Stimulated activated CD8-positive, alpha-beta memory T cell treated with anti-CD3 and anti-CD28 coated beads, Interleukin-4, amount 100 ng/mL, for 1 hour (primary cell): ENCODE measurements at places on chromosomes 11 and 22.

- DNase-seq = no peak
Measured at GRCh38 chr22:21702700-21703683, 32.6 kb downstream of the YPEL1 start.

DNA sequence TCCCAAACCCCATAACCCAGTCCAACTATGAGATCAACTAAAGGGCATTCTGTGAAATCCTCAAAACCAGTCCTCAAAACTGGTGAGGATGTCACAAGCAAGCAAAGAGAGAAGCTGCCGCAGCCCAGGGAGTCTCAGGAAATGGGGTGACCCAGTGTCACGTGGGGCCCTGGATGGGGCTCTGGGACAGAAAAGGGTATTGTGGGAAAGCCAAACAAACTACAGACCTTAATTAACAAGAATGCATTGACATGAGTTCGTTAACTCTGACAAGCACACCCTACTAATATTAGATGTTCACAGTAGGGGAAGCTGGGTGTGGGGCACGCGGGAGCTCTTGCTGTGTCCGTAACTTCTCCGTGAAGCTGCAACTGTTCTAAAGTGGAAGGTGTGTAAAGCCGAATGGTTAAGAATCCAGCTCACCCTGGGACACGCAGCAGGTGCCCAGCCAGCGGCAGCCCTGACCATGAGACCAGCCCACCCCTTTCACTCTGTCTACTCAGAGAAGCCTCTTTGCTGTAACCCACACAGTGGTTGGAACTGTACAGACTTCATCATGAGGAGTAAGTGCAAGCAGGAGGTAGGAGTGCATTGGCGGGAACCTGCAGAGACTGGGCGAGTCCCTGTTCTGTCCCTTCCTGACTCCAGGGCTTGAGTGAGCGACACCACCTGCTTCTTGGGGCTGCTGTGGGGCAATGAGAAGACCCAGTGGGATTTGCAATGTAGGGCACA, 17.9 kb downstream of the LINC01488 start:
- DNase-seq = no peak

GRCh38 chr22:35912658-35913057, 116.0 kb downstream of the RBFOX2 start:
- no peak for DNase-seq

GRCh38 chr11:37352485-37352884, 754.4 kb upstream of the RAG2 start:
- DNase-seq = no peak

- no peak for DNase-seq
Measured at GRCh38 chr11:2770761-2771301, 71.0 kb upstream of the KCNQ1OT1 start.

DNA sequence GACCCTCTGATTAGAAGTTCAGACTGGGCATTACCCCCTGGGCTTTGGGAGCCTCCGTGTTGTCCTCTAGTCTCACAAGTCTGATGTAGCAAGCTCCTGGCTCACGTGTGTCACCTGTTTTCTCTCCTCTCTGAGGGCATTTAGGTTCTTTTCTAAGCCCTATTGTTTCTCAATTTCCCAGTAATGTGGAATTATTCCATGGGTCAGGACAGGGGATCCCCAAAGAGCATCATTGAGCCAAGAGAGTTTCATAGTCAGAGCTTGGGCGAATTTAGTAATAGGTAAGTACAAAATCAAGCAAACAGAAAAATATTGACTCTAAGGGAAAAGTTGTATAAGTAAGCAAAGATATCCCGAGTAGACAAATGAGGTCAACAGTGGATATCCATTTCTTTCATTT, 57.3 kb downstream of the PPP6R2 start:
- no peak for DNase-seq

DNA sequence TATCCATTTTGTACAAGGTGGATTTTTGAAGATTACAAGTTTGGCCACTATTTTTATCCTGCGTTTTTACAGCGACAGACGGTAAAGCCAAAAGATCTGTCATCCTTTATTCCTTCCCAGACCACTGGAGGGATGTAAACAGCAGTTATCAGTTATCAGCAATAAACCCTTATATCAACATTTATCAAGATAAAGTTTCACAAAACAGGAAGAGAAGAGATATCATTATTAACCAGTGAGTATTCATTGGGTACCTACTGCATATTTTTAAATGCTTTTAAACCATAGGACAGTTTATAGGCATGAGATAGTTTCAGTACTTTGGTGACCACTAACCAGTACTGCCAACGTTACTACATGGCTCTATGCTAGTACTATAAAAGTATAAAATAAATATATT, 5.9 kb upstream of the REXO2 start:
- DNase-seq = no peak

DNA sequence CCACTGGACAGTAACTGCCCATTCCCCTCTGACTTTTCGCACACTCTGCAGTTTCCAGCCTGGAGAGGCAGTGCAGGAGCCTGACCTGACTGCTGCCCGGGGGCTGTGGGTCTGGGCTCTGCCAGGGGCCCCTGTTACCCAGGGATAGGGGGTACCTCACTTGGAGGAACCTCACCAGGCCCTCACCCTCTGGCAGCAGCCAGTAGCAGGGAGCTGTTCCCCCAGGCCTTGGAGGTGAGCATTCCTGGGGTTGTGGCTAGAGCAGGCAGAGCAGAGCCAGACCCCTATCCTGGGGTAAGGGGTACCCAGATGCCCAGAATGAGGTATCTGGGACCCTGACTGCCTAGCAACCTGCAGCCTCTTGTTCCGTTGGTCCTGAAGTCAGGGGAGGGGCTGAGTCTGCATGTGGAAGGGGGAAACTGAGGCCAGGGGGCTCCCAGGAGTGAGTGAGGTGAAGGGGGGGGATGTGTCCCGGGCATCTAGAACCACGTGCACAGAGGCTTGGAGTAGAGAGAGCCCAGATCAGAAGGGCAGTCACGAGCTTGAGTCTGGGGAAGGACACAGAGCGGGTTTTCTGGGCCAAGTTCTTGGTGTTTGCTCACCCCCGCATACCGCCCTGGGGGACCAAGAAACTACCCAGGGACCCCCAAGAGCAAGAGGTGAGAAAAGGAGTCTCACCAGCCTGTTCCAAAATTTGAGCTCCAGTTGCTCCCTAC, 43.9 kb upstream of the ACCSL start:
- no peak for DNase-seq

DNA sequence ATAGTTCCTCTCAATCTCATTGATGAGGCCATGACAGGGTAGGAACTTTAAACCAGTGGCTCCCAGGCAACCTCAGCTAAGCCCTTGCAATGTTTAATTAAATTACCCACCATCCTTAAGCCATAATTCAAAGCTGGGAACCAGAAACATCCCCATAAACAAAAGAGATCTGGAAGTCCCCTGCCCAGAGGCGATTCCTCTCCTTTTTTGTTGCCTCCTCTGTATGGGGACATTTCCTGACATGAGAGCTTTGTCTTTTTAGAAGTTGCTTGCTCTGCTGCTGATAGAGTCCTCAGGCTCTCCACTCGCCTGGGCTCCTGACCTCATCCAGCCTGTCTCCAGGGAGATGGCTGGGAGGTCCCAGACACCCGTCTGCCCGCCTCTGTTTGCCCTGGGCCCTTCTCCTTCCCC, 3.2 kb downstream of the DTX4 start:
- DNase-seq = no peak

DNA sequence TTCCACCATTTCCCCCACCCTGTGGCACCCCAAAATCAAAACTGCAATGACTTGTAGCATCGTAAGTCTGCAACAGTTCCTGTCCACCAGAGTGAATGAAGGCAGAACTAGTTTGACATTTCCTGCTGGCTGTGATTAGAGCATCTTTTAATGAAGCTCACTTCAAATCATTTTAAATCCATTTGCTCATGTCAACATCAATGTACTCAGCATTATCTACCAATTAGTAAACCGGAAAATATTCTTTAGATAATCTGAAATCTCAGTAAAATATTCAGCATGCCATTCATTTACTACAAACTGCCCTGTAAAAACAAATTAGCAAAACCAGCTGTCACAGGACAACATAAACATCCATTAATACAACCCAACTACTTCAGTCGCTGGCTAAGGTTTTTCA, 38.1 kb downstream of the CADM1 start:
- DNase-seq = no peak

DNA sequence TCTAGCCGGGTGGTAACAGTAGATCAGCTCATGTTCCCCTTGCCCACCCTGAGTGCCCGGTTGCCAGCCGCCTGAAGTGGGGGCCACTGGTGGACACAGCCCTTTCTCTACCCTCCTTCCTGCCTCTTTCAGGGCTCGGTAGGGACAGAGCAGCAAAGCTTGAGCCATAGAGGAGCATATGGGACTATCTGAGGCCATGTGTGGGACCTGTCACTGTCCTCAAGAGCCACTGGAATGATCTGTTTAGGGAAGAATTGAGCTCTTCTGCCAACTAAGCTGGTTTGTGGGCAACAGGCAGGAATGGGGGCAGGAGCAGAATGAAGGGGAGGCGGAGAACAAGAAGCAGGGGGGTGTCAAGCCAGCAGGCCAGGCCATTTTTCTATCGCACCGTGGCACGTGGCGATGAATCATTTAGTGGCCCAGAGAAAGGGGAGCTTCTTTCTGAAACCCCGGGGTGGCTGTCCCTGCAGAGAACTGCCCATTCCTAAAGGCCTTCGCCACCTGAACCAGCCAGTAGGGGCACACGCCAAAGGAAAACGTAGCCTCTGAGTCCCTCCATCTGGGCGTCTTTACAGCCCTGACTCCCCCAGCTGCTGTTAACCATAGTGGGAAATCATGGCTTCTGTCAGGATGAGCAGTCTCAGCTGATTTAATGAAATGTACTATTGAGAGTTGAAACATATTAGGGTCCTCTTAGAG, 8.8 kb downstream of the ASPHD2 start:
- no peak for DNase-seq

DNA sequence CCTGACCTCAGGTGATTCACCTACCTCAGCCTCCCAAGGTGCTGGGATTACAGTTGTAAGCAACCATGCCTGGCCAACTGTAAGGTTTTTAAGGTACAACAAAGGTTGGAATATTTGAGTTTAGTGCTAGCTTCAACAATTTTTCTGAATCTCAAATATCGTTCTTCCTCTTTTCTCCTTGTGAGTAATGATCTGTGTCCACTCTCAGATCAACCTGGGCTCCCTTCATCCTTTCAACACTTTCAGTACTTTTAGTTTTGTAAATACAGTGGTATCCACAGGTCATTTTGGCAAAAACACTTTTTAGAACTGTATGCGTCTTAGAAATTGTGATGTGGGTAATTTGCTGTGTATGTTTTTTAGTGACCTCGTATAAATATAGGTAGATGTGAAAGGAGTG, 7.9 kb downstream of the PACS1 start:
- no peak for DNase-seq

GRCh38 chr11:3057069-3057963, at the start of gene CARS1:
TSS of gene CARS1 (minus strand) at chr11:3057423. CDS start at chr11:3057367, 56 bp downstream.
- peak; percentile 87 for DNase-seq

- DNase-seq = no peak
Measured at GRCh38 chr11:45486461-45486860, 179.0 kb downstream of the CHST1 start.

GRCh38 chr11:106152824-106153223, 75.4 kb downstream of the AASDHPPT start:
- no peak for DNase-seq

- DNase-seq = no peak
Measured at GRCh38 chr22:17639247-17639741, 737 bp downstream of the BCL2L13 start.

DNA sequence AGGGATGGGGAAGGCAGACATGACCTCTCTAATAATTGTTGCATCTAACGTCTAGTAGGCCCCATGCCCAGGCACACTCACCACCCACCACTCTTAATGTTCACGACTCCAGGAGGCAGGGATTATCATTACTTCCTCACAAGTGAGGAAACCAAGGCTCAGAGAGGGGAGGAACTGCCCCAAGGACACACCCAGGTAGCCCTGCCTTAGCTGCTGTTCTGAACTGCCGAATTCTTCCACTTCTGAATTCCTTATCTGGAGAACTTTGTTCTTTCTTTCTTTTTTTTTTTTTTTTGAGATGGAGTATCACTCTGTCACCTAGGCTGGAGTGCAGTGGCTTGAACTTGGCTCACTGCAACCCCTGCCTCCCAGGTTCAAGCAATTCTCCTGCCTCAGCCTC, 16.7 kb downstream of the SLCO2B1 start:
- no peak for DNase-seq

DNA sequence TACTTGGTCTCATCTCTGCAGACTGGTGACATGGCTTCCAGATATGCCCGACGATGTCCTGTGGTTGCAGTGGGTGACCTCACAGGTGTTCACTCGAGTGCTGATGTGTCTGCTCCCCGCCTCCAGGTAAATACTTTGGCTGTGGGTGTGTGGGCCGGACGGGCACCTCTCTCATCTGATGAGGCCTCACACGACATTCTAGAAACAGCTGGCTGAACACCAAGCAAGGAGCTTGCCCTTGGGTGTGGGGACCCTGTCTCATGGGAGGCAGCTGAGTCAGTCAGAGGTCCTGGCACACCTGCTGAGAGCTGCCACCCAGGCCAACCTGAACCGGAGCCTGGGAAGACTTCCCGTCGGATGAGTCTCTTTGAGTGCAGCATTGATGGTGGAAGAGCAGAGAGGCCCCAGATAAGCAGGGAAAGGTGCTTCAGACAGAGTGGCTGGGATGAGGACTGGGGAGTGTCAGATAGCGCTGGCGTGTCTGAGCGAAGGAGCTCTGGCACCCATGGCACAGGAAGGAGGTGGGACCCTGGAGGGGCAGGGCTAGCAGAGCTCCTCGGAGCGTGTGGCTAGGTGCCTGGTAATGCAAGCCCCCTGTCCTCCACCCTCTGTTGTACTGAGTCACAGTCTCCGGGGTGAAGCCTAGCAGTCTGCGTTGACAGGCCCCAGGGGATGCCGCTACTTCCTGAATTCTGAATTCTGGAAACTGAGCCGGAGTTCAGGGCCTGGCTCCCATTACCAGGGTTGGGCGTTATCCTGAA, 10.4 kb upstream of the SAMM50 start:
- no peak for DNase-seq

- no peak for DNase-seq
Measured at GRCh38 chr11:124732230-124732629, 7.5 kb upstream of the NRGN start.

- DNase-seq = no peak
Measured at GRCh38 chr22:30182350-30182745, 64.2 kb downstream of the LIF start.

- DNase-seq = no peak
Measured at GRCh38 chr11:36500315-36500721, 9.8 kb downstream of the TRAF6 start.

DNA sequence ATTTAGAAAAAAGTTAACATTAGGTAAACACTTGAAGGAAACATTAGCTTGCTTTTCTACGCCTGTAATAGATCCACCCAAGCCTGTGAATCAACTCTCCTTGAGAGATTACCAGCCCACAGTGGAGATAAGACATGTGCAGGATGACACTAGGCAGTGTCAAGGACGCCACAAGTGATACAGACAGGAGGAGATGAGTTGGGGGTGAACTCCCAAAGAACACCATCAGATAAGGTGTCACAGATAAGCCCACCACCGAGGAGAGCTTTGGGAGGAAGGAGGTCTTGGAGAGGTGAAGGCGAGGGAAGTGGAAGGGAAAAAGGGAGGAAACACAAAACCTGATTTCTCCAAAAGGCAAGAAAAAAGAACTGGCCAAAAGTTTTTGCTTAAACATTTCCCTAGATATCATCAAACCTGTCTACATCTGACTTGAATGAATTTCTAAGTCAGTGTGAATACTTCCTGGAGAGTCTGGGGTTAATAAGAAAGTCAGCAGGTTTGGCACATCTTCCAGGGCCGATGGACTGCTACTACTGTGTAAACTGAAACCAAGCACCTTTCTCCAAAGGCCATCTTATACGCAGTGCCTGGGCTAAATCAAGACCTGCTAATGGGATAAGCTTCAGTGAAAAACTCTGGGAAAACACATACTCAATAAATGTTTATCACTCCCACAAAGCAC, 15.5 kb downstream of the CLTCL1 start:
- no peak for DNase-seq
